ENCODE measurements at places on chromosomes 2 and 18. TPM values are rescaled to one million over a fixed set of nuclear protein-coding genes. Genes with fewer than 3 reads are reported as not detected.

Gene POTEI
- total RNA-seq: not detected

Gene SGO2
- total RNA-seq: 6.3 TPM

Gene TWSG1
- 151 TPM for total RNA-seq

DNA sequence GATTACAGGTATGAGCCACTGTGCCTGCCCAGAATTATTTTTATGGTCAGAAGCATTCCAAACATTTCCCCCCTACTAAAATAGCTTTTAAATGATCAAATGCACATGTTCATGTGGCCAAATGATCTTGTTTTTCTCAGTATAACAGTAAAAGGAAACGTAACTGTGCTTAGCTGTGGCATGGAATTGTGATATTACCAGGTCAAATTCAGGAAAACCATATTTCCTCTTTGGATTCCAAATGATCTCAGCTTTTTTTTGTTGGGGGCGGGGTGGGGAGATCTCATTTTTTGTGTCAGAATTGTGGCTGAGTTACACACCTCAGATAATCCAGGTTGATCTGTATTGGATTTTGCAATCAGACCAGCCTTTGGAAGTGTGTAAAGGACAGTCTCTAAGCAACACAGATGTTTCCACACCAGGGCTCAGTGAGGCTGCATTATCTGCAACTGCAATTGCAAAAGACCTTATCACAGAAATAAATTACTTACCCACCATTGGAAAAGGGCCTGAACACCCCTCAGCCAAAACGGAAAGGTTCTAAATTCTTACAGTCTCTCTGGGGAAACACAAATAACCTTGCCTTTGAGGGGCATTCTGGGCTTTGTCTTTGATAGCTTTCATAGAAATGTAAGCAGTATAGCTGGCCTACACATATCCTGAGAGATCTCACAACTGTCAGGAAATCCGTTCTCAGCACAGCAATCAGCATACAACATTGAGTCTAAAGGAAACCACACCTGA, 8.4 kb downstream of the CASP10 start:
- DNase-seq: no peak

GRCh38 chr2:182359027-182359989, 67.5 kb downstream of the PDE1A start:
- DNase-seq: peak; percentile 72

Measured in IMR-90 (cell line).